ENCODE measurements at places on chromosomes 3 and 15.
A peak's percentile ranks its signal among the peaks of the same experiment; 100 is the strongest.

DNA sequence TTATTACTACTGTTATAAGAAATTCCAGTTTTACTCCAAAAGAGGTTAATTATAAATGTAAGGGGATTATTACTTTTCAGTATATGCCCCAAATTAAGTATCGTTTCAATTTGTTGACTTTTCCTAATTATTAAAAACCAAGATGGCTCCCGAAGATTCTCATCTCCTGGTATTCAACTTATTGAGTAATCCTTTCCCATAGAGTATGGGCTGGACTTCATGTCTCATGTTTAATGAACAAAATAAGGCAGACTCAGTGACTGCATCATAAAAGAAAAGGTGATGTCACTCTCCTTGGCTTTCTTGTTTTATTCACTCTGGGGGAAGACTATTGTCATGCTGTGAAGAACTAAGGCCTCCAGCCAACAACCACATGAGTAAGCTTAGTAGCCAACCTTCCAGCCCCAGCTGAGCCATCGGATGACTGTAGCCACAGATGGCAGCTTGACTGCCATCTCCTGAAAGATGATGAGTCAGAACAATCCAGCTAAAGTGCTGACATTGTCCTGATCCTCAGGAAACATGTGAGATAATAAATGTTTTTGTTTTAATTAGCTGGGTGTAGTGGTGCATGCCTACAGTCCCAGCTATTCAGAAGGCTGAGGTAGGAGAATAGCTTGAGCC is 17.3 kb downstream of the IGF2BP2 start:
- peak; percentile 25 for DNase-seq

- DNase-seq = no peak
Observed at GRCh38 chr15:65993762-65994161, 124.5 kb downstream of the RAB11A start.

- DNase-seq = peak; percentile 50
Observed at GRCh38 chr3:42653560-42654330, at the start of gene ZBTB47. ZBTB47 (plus strand) TSS chr3:42653697; CDS start chr3:42658356, 4,659 bp downstream.

DNA sequence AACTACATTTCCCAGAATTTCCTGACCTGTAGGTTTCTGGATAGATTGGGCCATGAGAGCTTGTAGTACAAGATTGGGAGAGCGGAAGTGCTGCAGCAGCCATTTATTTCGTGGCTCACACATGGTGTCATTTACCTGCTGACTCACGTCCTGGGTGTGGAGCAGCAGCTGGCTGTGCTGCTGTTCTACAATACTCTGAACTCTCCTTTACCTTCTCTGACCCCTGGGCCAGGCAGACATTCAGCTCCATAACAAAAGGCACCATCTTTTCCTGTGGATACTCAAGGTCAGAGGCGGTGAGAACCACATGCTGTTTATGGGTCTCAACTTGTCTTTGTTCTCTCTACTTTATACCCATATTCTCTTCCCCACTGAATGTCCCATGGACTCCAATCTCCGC is 490.2 kb downstream of the IGSF11 start:
- peak; percentile 15 for DNase-seq

DNA sequence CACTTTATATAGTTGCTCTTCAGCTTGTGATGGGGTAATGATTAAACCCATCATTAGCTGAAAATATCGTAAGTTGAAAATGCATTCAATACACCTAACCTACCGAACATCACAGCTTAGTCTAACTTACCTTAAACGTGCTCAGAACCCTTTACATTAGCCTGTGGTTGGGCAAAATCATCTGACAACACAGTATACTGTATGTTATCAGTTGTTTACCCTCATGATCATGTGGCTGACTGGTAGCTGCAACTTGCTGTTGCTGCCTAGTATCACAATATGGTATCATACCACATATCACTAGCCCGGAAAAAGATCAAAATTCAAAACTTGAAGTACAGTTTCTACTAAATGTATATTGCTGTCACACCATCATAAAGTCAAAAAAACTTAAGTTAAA is 9.5 kb downstream of the ZNF280D start:
- no peak for DNase-seq

- DNase-seq = no peak
Observed at GRCh38 chr3:128933213-128933921, 53.9 kb downstream of the ACAD9 start.

DNA sequence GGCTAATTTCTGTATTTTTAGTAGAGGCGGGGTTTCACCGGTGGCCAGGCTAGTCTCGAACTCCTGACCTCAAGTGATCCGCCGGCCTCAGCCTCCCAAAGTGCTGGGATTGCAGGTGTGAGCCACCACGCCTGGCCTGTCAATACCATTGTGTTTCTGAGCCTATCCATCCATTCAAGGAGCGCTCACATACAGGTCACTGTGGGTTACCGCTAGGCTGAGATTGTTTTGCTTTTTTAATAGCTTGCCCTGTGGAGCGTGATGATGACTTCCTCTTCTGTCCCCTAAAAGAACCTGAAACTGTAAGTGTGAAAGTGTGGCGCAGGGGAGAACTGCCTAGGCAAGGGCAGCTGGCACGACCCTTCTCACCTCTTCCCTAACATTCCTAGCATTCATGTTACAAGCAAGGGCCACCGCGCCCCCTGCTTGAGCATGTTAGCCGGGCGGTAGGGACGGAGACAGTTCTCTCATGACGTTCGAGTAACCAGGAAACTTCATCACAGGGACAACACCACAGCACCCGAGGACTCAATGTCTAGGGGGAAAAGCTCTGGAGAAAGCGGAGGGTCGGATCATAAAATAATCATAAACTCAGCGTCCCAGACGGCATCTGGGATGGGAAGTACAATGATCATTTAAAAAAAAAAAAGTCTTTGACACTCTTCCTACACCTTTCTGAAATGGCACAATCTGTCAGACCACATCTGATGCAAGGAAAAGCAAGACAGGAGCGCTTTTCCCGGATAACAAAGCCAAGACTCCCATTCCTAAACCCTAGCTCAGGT is 790 bp downstream of the LAMP3 start:
- peak; percentile 67 for DNase-seq

- DNase-seq = no peak
Observed at GRCh38 chr3:169869484-169870220, at the start of gene LRRC31. LRRC31 (minus strand) TSS chr3:169869935; CDS start chr3:169869807, 128 bp downstream.

- DNase-seq = no peak
Observed at GRCh38 chr3:103644450-103644849, 1209.6 kb downstream of the ZPLD1 start.

GRCh38 chr3:31091748-31092147 is 197.3 kb upstream of the GADL1 start:
- DNase-seq = no peak

- no peak for DNase-seq
Observed at GRCh38 chr15:90547540-90547939, 17.8 kb downstream of the CRTC3 start.

DNA sequence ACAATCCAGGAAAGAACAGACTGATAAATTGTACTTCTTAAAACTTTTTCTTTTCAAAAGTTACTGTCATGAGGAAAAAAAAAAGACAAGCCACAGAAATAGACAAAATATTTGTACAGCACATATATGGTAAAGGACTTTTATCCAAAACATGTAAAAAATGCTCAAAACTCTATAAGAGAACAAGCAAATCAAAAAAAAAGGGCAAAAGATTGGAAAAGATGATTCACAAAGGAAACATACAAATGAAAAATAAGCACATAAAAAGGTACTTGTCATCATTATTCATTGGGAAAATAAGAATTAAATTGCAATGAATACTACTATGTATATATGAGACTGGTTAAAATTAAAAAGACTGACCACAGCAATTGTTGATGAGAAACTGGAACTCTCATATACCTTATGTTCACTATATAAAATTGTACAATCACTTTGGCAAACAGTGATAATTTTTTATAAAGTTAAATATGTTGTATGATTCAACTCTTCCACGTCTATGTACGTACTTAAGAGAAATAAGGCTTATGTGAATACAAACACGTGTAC is 39.7 kb downstream of the DIPK2A start:
- DNase-seq = no peak

DNA sequence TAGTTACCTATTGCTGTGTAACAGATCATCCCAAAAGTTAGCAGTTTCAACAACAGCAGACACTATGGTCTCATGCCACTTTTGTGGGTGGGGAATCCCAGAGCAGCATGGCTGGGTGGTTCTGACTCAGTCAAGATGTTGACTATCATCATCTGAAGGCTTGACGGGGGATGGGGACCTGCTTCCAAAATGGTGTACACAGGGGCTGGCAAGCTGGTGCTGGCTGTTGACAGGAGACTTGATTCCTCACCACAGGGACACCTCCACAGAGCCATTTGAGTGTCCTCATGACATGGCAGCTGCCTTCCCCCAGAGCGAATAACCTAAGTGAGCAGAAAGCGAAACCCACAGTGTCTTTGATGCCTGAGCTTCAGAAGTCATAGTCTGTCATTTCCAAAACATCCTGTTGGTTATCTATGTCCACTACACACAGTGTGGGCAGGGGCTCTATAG is 19.1 kb downstream of the DNAJB8 start:
- no peak for DNase-seq

DNA sequence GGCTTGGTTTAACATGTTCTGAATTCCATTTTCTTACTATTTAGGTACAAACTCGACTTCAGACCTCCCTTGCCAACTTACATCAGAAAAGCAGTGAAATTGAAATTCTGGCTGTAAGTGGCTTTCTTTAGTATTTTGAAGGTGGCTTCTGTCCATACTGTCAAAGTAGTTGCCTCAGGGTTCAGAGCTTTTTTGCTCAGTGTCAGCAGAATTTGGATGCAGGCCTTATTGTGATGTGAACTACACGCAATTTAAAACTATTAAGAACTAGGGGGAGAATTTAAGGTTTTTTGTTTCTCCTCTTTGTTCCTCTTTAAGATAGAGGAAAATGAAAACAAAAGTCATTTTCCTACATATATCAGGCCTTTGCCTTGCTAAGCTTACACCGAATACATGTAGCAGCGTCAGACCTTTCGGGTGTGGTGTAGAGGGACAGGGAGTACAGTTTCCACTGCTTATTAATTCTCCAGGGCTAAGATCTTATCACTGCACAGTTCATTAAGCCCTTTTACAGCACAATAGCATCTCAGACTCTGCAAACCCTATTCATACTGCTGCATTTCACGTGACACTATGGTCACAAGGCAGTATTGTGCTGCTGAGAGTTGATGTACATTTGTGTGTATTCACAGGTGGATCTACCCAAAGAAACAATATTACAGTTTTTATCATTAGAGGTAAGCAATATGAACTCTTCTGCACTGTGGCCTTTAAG is 6.7 kb downstream of the SRP14 start:
- DNase-seq = no peak

DNA sequence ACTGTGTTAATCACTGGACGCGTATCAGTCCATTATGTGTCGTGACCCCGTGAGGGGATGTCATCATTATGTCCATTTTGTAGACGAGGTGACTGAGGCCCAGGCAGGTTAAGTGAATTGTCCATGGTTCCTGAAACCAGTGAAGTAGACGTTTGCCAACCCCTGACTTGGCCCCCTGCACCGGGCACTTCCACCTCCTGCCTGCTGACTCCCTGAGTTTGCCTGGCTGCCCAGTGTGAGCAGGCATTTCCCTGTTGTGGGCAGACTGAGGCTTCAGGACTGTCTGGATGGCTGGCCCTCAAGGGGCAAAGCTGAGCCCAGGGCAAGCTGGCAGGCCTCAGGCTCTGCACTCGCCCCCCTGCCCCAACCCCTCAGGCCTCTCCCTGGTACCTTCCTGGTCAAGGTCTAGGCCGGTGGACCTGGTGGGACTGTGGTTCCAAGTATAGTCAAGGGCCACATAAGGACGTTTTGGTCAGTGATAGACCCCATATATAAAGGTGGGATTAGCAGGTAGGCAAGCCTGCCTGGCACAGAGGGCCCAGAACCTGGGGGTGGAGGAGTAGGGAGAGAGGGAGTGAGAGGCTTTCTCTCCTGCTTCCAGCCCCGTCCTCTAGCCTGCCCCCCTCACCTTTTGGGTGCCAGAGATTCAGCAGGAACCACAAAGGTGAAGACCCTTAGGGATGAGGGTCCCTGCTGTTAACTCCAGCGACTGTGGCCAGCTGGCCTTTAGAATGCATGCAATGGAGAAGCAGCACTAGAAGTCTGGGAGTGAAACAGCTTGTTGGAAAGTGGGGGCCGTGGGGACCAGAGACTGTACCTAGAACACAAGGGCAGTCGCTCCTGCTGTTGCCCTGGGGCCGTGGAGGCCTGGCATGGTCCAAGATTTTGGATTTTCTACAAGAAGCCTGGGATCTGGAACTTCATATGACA is 34.6 kb downstream of the FBLN2 start:
- DNase-seq = no peak

- no peak for DNase-seq
Observed at GRCh38 chr15:58190419-58190818, 52.2 kb downstream of the AQP9 start.

GRCh38 chr3:27285668-27286067 is 83.5 kb downstream of the NEK10 start:
- no peak for DNase-seq

DNA sequence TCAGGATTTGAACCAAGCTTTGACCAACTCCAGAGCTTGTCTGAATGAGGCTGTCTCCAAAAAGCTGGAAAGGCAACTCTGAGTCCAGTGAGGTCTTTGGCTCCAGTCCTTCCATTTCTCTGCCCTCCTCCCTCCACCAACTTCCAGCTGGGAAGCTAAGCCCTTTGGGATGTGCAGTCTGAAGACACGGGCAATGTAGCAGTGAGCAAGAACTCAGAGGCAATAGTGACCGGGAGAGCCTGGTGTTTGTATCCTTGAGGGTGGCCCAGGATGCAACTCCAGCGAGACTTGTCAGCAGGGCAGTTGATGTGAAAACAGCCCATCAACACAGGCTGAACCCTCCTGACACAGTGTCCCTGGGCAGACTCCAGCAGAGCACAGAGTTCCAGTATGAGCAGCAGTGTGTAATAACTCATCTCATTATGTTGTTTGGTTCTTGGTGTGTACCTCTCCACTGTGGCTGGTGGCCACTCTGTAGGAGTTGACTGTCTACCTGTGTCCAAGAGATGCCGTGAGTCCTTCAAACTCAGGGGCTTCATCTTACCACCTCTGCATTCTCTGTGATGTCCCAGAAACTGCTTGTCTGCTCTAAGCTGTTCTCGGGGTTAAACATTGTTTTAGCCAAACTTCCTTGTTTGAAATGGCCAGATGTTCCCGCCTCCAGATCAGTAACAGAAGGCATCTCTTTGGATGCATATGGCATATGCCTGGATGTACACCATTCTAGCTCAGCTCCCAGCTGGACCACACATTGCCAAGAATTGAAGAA is 6.6 kb downstream of the CDCP1 start:
- no peak for DNase-seq

- DNase-seq = no peak
Observed at GRCh38 chr15:68470049-68470742, 38.2 kb upstream of the ITGA11 start.

DNA sequence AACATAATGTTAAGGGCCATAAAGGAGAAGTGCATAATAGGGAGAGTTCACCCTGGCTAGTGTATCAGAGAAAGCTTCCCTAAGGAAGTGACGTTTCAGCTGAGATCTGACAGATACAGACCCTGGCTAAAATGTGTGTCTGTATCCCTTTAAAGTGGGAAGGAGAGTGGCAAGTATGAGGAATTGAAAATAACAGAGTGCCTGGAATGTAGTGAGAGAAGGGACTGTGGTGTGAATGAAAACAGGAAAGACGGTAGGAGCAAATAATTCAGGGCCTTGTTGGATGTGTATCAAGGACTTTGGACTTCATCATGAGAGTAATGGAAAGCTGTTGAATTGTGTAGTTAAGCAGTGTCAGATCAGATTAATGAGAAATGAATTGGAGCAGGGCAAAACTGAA is 30.5 kb downstream of the NEO1 start:
- DNase-seq = no peak

Measured in iPS-NIHi11 (cell line).